AML-193 (cell line): ENCODE measurements at places on chromosomes 1 and 21.

- DNase-seq = no peak
Measured at GRCh38 chr21:31928656-31929055, 55.8 kb downstream of the HUNK start.

DNA sequence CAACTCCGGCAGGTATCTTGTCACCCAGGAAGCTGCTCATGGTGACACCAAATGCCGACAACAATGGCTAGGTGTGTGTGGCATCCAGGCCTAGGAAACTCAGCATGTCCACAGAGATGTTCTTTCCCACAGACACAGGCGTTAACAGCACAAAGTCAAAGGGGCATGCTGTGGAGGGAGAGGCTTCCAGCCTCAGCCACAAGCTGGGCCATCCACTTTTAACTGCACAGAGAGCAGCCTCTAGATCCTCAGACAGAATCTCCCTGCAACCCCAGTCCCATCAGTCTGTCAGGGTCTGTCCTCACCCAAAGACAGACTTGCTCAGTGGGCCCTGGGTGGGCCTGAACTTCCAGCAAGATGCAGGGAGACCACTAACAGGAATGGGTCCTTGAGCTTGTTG is 58.5 kb upstream of the BCAR3 start:
- no peak for DNase-seq

DNA sequence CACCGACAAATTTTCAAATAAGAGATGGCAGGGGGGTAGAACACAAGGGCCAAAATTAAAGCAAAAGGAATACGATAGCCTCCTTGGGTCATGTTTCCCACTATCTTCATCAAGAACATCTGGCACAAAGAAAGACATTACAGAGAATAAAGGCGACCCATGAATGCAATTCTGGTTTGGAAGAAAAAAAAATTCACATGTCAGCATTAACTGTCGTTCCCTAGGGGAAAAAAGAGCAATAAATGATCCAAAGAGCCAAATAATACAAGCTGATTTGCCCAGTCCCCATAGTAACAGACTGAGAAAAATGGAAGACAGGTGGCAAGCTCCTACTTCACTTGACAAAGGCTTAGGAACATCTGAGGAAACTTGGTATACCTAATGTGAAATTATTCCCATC is 4.5 kb downstream of the STIL start:
- DNase-seq = no peak

GRCh38 chr1:53332186-53332564 is 4.3 kb upstream of the LRP8 start:
- DNase-seq = no peak

GRCh38 chr1:27873671-27874384 is 1.5 kb downstream of the THEMIS2 start:
- peak; percentile 61 for DNase-seq

- no peak for DNase-seq
Measured at GRCh38 chr1:225973158-225973557, 26.0 kb downstream of the SDE2 start.

DNA sequence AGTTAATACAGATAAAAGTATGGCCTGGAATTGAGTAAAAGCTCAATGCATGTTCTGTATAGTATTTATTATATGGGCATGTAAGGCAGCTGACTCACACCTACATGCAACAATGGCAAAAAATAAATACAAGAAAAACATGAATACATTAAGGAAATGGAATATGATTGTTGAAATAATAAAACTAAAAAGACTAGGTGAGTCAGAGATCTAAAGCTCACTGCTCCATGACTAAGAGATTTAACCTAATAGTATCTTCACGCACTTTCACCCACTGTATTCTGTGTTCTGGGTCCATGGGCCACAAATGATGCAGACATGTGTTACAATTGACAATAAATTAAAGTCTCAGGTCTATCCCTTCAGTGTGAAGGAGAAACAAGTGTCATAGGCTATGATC is 607.0 kb downstream of the AGBL4 start:
- no peak for DNase-seq

GRCh38 chr21:36697060-36697850 is 1.7 kb upstream of the SIM2 start:
- no peak for DNase-seq
